ENCODE measurements at places on chromosomes 4 and X.

DNA sequence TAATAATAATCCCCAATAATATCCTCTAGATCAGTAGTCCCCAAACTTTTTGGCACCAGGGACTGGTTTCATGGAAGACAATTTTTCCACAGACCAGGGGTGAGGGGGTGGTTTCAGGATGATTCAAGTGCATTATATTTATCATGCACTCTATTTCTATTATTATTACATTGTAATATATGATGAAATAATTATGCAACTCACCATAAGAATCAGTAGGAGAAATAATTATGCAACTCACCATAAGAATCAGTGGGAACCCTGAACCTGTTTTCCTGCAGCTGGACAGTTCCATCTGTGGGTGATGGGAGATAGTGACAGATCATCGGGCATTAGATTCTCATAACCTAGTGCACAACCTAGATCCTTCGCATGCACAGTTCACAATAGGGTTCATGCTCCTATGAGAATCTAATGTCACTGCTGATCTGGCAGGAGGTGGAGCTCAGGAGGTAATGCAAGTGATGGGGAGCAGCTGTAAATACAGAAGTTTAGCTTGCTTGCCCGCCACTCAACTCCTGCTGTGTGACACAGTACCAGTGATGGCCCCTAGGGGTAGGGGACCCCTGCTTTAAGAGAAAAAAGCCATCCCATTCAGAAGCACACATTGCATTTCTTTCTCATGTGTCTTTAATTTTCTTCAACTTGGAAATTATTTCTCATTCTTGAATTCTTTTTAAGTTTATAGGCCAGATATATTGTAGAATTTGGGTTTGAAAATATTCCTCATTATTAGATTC, 16.0 kb upstream of the SH3RF1 start:
- DNase-seq, result no peak

DNA sequence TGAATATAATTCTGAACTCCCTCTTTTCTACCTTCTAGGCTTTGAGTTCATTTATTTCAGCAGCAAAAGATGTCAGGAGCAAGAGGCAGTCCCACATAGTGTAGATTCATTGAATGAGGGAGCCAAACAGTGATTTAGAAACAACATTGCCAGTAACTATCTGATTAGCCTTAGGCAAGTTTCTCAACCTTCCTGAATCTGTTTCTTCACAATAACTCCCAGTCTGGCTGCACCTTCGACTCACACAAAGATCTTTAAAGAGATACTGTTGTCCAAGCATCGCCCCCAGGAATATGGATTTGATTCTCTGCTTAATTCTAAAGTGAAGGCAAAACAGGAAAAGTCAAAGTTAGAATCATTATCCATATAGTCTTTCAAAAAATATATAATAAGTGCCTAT, 1026.2 kb downstream of the DMD start:
- no peak for DNase-seq

- no peak for DNase-seq
Observed at GRCh38 chr4:39620551-39621313, 17.9 kb downstream of the SMIM14 start.

- no peak for DNase-seq
Observed at GRCh38 chr4:33054656-33055196, 2334.6 kb downstream of the PCDH7 start.

GRCh38 chr4:52987392-52988056, 125.4 kb downstream of the RASL11B start:
- DNase-seq, result no peak

DNA sequence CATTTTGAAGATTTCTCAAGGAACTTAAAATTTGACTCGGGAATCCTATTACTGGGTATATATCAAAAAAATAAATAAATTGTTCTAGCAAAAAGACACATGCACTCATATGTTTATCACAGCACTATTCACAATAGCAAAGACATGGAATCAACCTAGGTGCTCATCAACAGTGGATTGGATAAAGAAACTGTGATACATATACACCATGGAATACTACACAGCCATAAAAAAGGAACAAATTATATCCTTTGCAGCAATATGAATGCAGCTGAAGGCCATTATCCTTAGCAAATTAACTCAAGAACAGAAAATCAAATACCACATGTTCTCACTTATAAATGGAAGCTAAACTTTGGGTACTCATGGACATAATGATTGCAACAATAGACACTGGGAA, 97.4 kb downstream of the CENPC start:
- no peak for DNase-seq

DNA sequence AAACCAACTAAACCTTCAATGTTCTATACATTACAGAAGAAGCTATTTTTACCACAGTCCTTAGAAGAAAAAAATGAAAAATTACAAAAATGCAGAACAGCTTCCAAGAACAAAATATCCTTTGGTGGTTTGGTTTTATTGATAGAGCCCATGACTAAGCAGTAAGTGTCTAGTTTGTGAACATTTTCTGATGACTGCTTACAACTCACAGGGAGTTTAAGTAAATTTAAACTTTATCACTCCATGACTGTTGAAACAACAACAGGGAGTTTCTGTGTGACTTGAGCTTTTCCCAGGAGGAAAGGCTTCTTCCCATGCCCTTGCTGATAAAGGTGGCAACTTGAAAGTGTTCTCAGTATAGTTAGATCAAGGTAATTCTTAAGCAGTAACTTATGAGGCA, 2.9 kb downstream of the PF4 start:
- DNase-seq, result no peak

- DNase-seq, result no peak
Observed at GRCh38 chrX:69969460-69969859, 80.3 kb downstream of the AWAT2 start.

DNA sequence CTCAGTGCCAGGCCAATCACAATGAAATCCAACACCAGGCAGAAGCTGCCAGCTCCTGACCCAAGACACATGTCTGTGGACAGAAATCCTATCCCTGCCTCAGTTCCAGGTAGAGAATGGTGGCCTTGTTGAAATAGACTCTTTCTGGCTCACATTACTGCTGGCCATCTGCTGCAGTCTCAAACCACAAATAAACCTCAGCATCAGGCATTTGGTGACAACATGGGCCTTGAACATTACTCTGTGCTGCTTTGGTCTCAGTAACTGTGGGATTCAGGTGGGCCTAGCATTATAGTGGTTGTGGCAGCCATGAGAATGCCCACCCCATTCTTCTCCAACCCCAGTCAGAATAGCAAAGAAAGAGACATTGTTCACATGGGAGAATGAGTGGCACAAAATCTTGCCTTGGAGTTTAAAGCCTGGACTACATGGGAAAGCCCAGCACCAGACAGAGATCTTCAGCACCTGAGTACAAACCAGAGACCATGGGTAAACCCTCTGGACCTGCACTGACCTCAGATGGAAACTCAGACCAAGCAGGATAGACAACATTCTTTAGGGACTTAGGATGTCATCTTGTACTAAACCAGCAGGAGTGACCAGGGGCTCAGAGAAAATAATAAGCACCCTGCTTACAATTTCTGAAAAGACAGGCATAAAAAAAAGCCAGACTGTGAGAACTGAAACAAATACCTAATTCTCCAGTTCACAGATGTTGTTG, 50.4 kb upstream of the TRAM1L1 start:
- DNase-seq, result no peak

GRCh38 chr4:30182786-30183185, 537.4 kb upstream of the PCDH7 start:
- DNase-seq, result no peak

DNA sequence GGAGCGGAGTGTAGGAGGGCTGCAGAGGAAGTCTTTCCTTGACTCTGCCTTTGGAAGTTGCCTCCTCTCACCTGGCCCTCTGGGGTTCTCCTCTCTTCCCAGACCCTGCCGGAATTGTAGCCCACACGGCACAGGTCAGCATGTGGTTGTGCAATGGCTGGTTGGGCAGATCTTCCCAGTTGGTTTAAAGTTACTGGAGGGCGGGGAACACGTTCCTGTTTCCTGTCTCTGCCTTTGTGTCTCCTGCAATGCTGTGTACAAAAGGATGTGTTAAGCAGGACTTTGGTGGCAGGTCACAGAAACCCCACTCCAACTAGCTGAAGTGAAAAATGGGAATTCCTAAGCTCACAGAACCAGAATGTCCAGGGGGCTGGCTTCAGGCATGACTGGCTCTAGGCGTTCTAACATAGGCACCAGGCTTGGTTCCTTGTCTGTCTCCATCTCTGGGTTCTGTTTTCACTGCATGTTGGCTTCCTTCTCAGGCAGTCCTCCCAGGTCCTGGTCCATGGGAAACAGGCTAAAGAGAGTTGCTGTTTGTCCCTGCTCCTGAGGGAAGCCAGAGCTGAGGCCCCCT, 19.9 kb downstream of the SORCS2 start:
- DNase-seq, result no peak

GRCh38 chr4:37981425-37981824, 21.2 kb downstream of the PTTG2 start:
- DNase-seq, result no peak

DNA sequence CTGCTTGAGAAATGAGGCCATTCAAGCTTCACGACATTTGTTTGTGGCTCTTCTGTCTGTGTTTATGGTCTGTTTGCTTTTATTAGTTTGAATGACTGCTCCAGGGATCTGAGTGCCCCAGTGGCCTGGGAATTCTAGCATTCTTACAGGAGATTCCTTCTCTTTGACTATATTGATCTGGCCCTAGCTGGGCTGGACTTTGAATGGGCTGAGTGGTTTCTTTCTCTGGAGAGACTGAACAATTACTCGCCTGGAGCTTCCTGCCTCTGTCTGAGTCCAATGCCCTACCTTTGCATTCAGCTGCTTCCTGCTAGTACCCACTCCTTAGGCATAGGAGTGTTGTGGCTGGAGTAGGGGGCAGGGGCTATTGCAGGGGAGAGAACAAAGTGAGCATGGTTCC, 51.2 kb upstream of the EDA start:
- no peak for DNase-seq

GRCh38 chr4:183426507-183426906, 17.9 kb upstream of the CDKN2AIP start:
- DNase-seq, result no peak

GRCh38 chr4:186808630-186809018, 85.0 kb upstream of the FAT1 start:
- no peak for DNase-seq

GRCh38 chr4:126799971-126800574, 832.7 kb upstream of the INTU start:
- no peak for DNase-seq

DNA sequence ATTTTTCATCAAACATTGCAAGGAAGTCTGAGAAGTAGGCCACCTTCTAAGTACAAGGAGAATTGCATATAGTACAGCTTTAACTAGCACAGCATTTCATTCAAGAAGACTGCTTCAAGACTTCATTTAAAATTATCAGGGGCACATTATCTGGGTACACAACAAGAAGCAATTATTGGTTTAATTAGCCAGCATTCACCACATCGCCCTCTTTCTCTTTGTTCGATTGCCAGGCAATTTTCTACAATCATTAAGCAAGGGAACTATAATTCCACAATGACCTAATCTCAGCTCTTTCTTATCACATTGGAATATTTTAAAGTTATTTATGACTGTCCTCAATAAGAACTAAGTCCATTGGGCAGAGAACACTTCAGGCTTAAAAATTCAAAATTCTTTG, 1347.1 kb upstream of the PABPC4L start:
- DNase-seq, result no peak

DNA sequence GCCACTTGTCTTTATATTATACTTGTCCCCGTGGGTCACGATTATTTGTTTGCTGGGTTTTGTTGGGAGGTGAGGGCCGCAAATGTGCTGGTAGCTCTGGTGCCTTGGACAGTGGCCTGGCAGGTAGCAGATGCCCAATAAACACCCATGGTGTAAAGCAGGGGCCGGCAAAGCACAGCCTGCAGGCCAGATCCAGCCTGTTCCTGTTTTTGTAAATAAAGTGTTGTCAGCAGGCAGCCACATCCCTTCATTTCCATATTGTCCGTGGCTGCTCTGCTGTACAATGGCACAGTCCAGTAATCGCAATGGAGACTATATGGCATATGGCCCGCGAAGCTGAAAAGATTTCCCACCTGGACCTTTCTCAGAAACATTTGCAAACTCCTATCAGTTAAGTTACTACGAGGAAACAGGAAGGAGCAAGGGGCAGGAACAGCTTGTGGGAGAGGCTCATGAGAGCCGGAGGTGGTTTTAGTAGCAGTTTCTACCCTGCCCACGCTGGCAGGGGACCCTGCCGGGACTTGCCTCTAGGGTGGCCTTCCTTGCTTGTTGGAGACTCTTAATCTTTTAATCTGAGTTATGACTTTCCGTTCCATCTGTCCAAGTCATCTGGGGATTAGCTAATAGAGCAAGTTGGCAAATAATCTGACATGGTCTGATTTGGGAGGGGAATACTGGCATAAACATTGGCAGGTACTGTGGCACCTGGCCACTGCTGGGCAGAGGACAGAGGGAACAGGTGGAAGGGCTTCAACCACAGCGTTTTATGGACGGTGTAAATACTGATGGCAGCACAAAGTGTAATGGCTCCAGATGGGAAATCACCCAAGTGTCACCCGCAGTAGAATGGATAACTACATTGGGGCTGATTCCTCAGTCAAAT, 19.6 kb downstream of the CLCN4 start:
- DNase-seq, result no peak

DNA sequence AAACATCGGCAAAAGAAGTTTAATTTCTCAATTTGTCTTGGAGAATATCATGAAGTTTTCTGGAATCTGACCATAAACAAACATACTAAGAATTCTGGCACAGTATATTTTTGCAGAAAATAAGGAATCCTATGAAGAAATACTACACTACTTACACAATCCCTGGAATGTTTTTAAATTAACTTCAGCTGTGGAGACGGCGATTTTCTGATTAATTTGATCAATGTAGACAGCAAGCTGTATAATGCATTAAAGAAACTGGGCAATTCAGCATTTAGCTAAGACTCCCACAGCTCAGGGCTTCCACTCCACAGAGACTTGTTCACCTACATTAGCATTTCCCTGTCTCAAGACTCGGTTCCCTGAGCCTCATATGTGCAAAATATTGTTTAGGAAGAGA, 12.2 kb downstream of the EGFL6 start:
- DNase-seq, result no peak

DNA sequence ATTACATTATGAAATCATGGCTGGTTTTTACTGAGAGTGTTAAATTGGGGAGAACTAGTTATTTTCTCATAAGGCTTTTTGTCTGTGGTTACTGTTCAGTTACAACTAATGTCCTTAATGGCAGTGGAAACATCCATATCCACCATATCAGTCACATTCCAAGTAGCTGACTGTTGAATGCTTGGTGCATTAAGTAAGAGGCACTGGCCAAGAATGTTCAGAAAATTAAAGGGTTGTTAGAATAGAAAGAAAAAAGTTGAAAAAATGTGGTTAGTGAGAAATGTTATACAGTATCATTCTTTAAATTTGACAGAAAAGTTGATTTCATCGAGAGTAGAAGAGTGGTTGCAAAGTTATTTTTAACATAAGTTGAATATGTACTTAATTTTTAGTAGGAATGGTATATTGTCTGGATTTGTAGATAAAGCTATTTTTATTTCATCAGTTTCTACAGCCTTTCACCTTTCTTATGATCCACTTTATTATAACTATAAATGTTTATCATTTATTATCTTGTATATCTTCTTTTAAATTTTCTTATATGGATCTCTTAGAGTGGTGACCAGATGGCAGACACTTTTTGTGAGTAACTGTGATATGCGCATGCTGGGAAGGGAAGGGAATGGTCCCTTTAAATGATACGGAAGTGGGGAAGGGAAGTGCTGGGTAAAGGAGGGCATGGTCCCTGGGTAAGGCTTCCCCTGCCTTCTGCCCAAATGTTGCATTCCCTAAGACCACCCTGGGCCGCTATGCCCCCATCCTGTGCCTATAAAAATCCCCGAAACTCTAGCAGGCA, 2407.1 kb downstream of the ARAP2 start:
- DNase-seq, result no peak

All from NCI-H510A treated with DMSO at 0.1 percent for 48 hours (cell line).